ENCODE measurements at places on chromosomes 4 and X.

DNA sequence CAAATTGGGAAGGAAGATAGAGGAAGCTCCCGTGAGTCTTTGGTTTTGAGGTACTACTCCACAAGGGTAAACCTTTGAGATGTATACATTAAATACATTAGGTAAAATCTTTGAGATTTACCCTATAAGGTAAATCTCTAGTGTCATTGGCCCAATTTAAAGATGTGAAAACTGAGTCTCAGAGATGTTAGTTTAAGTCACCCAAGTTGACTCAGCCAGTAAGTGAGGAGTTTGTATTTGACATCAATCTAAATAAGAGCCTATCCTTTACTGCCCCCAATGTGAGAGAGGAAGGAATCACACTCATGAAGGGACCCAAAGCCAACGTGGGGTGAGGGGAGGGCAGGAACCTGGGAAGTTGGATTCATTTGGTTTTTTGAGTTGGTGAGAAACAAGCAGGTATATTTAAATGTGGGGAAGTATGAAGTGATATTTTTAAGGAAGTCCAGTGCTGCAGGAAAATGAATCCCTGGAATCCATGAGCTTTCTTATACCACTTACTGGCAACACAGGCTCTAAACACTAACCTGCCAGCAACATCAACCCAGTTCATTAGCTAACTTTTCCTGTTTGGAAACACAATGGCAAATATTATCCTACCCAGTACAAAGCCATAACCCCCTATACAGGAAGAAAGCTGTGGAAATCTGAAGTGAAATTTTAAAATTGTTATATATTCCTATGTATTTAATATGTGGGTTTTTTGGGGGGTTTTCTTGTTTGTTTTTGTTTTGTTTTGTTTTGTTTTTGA, 55.3 kb downstream of the PALLD start:
- DNase-seq: no peak

- no peak for DNase-seq
Measured at GRCh38 chrX:47843363-47843762, 6.7 kb downstream of the ZNF81 start.

DNA sequence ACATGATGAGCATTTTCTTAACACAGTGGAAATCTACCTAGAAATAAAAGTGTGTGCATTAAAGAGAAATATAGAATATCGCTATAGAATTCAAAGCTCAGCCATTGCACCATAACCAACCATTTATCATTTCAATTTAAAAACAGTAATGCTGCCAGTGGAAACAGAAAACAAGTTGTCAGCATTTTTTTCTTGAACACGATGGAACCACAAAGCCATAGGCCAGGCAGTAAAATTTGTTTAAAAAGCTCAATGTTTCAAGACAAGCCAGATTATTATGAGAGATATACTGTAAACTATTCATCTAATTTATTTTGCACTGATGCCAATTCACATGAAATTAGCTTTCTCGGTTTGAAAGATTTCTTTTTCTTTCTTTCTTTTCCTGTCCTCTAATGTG, 46.7 kb upstream of the NRK start:
- no peak for DNase-seq

DNA sequence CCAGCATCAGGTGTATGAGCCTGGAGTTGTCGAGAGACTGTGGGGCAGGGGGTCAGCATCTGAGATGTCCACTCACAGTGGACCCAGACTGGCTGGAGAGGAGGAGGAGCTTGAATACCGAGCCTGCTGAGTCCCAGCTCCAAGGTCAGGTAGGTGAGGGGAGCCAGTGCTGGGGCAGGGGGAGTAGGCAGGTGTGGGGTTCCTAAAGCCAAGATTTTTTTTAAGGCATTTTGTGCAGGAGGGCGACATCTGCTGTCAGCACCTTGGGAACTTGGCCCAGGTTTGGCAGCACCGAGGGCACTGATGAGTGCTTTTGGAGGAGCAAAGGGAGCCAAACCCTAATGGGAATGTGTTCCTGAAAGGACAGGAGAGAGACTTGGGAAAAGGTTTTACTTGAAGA, 64.2 kb upstream of the MSANTD1 start:
- no peak for DNase-seq

DNA sequence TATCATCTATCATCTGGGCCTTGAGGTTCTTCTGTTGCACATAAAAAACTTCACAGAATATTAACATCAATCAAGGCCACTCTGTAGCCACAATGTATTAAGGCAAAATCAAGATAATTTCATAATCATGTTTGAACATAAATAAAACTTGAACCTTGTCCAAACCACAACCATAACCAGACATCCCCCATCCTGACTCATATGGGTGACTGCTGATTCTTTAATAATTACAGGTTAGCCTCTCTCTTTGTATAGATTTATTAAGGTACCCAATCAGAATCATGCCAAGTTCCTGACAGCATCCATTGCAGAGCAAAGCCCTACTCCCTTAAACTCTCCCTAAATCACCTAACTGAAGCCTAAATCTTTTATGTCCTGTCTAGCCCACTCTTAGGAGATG, 16.7 kb upstream of the AREG start:
- no peak for DNase-seq

DNA sequence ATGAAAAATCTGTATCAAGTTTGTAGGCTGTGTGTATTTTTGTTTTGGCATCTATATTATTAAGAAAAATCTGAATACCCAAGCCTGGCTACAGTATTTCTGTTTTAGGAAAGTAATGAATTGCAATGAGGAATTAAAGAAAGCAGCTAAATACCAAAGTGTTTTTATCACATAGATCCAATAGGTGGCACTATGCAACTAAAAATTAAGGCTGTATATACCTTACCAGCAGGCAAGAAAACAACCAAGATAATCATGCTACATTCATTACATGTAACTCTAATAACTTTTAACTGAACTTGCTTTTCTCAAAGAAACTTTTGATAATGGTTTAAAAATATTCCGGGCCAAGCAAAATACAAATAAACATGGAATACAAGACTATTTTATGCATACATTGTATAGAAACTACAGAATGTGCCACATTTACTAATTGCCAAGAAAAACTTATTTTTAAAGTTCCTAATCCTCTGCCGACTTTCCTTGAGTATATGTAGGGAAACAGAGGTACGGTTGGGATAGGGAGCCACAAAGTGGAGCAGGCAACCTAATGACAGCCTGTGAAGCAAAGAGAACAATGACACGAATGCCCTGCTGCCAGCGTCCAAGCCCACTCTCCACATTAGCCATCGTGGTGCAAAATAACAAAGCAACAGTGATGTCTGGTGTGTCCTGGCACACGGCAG, 63.7 kb downstream of the SEC24D start:
- DNase-seq: peak; percentile 18

- no peak for DNase-seq
Measured at GRCh38 chr4:65416891-65417290, 253.4 kb downstream of the EPHA5 start.

DNA sequence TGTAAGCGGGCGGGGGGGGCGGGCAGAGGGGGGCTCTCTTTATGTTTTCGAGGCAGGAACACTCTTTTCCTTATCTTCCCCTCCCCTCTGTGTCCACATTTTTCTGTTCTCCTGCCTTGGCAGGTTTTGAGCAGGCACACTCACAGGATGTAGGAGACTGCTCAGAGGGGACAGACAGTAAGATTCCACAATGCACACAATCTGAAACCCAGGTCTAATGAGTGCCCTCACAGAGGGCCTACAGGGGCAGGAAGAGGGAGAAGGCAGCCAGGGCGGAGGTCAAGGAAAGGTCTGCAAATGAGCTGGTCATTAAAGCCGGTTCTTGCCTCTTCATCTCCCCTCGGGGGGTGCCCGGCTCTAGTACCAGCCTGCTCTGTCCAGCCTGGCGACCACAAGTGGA, 106.1 kb upstream of the ATP6AP2 start:
- no peak for DNase-seq

GRCh38 chr4:139175646-139176301, 1.2 kb downstream of the ELF2 start:
- no peak for DNase-seq

GRCh38 chr4:3267576-3268394, 18.8 kb downstream of the MSANTD1 start:
- no peak for DNase-seq

GRCh38 chr4:52376132-52376704, 282.9 kb downstream of the USP46 start:
- DNase-seq: peak; percentile 66

DNA sequence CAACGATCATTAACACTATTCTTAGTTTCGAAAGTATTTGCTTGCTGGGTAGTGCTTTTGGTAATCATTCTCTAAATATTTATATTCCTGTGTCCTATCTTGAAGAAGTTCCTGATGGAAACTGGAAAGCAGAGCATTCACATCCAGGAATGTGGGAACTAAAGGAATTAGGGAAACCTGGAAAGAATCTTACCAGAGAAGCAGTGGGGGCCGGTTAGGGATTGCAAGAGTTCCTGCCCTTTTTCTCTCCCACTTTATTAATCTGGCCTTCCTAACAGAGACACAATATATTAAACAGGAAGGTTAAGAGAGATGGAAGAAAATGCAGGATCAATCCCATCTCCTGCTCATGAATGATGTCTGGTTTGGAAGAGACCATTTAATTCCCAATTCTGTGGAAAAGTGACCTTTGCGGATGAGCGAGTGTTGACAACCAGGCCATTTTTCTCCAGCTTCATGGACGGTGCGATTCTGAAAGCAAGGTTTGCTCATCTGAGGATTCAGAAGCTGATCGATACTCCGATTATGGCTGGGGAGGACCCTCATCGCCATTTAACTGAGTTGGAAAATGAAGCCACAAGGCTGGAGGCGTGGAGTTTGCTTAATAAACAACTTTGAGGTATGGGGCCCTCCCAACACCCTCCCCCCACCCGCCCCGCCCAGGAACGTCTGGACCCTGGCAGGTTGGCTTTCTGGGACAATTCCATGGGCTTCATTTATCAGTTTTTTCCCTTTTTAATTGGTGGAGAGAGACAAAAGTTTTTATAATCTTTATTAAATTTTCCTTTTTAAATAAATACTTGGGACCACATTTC, 52.3 kb downstream of the C4orf51 start:
- no peak for DNase-seq

DNA sequence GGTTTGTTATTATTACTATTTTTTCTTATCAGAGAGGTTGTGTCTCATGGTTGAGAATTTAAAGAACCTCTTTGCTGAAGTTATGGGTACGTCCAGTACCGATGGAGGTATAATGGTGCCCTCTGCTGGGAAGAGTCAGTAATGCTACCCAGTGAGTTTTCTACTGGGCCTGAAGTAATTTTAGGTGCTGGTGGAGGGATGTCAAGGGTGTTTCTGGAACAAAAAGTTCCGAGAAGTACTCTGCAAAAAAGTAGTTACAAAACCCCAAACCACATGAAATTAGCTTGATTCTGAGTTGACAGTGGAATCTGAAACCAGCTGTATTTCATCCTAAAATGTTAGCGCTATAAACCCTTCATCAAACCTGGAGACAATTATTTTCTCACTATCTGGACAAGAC, 102.5 kb upstream of the MID1 start:
- peak; percentile 39 for DNase-seq

DNA sequence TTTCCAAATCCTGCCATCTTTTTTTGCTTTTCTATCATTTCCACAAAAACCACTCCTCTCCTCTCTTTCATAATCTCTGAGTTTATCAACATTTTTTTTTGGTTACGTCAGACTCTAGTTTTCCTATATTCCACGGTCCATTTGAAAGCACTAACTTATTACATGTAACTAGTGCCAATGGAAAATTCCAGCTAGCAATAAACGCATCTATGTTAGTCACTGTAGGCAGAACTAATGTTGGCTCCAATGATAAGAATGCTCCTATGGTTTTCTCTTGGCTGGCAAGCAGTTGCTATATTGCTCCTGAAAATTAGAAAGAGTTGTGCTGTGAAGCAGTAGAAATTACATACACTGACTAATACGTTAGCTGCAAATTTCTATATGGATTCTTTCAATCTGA, 634.6 kb upstream of the FTHL17 start:
- no peak for DNase-seq

DNA sequence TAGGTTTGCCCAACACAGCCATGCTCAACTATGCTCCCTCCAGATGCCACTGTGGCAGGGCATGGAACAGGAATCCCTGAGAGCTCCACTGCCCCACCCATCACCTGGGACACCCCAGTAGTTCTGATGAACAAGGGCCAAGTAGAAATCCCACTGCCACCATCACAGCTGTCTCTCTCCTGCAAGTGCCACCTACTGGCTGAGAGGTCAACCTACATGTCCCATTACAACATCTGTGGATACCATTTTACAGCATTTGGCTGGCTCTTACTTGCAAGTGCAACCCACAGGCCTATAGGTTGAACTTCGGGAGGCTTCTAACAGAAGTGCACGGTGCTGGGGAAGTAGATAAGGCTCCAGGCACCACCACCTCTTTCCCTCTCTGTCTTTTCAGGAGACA, 142.5 kb downstream of the CXXC4 start:
- no peak for DNase-seq

DNA sequence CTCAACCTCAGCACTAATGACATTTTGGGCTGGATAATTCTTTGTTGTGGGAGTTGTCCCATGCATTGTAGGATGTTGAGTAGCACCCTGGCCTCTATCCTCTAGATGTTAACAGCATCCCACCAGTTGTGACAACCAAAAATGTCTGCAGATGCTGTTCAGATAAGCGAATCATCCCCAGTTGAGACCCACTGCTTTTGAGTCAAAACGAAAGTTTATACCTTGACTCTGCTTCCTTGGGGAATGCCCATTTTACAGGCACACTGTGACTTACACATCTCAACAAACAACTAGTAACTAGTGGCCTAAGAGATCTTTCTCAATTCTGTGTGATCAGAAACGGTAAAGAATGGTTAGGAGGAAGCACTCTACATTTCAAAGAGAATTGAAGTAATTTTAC, 37.0 kb downstream of the SEPSECS start:
- DNase-seq: no peak

DNA sequence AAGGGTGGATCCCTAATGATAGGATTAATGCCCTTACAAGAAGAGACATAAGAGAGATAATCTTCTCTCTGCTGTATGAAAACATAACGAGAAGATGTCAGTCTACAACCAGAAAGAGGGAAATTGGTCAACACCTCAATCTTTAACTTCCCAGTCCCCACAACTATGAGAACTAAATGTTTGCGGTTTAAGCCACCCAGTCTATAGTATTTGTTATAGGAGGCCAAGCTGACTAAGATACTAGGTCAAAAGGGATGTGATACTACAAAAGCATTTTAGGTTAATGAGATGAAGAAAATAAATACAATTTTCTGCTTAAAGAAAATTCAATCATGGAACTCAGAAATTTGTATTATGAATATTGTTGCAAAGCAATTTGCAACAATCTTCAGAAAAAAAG, 55.4 kb upstream of the LHFPL1 start:
- DNase-seq: no peak

- no peak for DNase-seq
Measured at GRCh38 chrX:66408507-66408906, 230.4 kb downstream of the EDA2R start.

- DNase-seq: no peak
Measured at GRCh38 chr4:2511645-2512131, 24.8 kb upstream of the FAM193A start.

DNA sequence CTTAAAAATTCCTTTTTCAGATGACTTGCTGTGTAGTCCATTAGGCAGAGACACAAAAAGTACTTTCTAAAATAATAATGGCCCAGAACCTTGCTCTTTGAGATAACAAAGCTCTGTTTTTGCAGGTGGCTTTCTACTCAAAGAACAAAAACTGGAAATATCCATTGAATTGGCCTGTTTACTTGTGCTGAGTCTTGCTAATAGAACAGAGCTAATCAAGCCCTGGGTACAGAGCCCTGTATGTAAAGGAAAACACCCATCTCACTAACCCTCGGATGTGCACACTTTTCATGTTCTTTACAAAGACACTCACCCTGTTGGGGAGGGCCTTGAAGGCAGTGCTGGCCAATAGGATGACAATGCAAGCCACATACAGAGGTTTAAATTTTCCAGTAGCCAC, 27.0 kb upstream of the LNX1 start:
- DNase-seq: no peak
